NCI-H2029 (cell line): ENCODE measurements at places on chromosomes 5 and 9.

DNA sequence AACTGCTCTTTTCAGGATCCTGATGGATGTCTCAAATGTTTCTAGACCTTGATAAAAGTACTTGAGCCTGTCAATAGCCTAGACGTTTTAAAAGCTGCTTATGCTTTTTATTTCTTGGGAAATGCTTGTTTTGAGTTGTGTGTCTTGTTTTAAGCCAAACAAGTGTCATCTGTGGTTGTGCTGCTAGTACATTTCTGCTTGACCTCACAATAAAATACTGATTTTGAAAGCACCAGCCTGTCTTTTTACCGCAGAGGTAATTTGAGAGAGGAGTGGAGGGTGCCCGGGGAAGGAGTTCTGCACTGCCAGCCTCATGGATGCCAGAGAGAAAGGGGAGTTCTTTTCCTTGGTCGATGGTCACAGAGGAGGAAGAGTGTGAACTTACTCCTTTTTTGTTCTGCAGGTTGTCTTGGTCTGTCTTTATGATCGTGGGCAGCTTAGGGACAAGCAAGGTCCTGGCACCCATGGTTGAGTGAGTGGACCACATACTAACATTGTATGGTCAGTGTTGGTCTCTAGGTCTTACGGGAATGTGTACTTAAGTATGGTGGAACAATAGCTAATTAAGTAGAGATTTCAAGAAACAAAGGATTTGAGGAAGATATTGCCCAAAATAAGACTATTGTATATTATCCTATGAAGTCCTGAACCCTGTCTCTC lies 61.0 kb downstream of the TRIO start:
- DNase-seq = no peak

DNA sequence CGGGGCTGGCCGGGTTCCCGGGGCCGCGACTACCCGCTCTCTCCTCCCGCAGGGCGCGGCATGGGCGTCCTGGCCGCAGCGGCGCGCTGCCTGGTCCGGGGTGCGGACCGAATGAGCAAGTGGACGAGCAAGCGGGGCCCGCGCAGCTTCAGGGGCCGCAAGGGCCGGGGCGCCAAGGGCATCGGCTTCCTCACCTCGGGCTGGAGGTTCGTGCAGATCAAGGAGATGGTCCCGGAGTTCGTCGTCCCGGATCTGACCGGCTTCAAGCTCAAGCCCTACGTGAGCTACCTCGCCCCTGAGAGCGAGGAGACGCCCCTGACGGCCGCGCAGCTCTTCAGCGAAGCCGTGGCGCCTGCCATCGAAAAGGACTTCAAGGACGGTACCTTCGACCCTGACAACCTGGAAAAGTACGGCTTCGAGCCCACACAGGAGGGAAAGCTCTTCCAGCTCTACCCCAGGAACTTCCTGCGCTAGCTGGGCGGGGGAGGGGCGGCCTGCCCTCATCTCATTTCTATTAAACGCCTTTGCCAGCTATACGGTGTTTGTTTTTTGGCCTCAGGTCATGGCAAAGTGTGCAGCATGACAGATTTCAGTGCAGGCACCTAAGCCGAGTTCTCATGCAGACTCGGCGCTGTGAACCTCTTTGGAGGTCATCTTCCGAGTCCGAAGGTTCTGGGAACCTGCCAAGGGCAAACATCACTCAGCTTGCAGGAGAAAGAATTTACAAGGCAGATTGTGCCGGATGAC lies 516 bp downstream of the MRPL41 start:
- no peak for DNase-seq

DNA sequence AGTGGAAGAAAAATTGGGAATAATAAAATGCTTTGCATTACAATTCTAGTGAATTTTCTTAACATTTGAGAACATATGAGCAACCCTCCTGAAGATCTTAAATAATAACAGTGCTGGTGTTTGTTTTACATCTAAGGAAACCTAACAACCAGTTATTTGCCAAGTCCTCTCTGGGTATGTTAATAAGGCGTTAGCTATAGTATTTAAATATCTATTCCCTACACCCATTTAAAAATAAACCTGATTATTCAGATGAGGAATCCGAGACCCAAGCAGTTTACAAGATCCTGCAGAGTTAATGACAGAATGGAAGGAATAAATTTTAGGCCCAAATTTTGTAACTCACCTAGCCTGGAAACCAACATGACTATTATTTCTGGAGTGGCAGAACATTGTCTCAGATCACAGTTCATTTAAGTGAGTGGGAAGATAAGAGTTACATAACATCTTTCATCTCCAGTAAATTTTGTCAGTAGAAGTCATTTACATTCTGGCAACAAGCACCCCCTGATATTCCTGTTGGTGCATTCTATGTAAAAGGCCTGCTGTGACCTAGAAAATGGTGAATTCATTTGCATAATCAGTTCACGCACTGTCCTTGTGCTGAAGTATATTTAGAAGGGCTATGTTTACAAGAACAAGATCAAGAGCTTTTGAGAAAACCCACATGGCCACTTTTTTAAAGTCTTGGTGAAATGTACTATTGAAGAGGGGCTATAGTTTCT lies 148.2 kb downstream of the COX7C start:
- no peak for DNase-seq

GRCh38 chr9:107208121-107208520 lies 75.0 kb upstream of the RAD23B start:
- no peak for DNase-seq

DNA sequence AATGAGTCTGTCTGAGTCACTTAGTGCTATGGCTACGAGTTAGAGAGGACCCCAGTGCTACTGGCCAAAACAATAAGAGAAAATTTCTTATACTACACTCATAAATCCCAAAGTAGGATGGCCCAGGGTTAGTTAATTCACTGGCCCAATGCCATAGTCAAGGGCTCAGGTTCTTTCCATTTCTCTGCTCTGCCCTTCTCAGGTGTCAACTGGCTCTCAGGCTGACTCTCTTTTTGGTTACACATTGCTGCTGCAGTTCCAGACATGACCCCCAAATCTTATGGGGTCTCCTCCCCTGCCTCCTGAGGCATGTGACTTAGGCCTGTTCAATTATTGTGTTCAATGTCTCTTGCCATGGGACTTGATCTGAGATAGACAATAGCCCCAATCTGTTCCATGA lies 70.4 kb downstream of the ARHGEF37 start:
- DNase-seq = peak; percentile 62

DNA sequence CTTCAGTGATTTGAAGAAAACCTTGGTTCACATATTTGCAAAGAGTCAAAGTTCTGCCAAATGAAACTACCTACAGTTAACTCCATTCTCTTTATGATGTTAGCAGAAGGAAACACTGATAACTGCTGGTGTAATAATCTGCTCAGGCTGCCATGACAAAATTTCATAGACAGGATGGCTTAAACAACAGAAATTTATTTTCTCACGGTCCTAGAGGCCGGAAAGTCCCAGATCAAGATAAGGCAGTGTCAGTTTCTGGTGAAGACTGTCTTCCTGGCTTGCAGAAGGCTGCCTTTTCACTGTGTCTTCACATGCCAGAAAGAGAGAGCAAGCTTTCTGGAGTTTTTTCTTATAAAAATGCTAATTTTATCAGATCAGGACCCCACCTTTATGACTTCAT lies 102.4 kb upstream of the PARP8 start:
- DNase-seq = no peak

- no peak for DNase-seq
These were observed 29.1 kb upstream of the LRRC14B start for GRCh38 chr5:162190-162564.

DNA sequence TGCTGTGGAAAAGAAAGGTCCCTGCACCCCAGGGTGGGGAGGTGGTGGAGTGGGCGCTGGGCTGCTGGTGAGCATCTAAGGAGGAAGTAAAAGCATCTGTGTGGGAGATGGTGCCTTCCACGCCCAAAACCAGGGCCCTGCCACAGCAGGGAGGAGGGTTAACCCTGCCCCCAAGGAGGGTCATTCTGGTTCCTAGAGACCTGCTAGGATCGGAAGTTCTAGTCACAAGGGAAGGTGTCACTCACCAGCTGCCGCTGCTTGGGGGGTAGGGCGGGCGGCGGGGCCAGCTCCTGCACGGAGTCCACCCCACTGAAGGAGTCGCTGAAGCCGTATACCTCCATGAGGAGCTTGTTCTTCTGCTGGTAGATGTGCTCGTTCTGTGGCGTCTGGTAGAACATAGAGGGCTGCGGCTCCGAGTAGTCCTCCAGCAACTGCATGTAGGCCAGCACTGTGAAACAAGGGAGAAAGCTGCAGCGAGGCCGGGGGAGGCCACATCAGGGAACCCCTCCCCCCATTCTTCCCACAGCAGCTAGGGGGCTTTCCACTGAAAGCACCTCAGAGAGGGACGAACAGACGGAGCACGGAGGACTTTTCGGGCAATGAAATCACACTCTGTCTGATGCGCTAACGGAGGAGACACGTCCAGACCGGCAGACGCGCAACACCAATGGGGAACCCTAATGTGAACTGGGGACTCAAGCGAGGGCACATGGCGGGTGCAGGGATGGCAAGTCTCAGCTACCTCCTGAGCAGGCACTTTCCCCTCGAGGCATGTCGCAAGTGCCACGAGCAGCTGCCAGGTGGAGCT lies 76.4 kb downstream of the PRRT1B start:
- DNase-seq = no peak

GRCh38 chr5:122101636-122102285 lies 23.7 kb upstream of the LOX start:
- DNase-seq = no peak

DNA sequence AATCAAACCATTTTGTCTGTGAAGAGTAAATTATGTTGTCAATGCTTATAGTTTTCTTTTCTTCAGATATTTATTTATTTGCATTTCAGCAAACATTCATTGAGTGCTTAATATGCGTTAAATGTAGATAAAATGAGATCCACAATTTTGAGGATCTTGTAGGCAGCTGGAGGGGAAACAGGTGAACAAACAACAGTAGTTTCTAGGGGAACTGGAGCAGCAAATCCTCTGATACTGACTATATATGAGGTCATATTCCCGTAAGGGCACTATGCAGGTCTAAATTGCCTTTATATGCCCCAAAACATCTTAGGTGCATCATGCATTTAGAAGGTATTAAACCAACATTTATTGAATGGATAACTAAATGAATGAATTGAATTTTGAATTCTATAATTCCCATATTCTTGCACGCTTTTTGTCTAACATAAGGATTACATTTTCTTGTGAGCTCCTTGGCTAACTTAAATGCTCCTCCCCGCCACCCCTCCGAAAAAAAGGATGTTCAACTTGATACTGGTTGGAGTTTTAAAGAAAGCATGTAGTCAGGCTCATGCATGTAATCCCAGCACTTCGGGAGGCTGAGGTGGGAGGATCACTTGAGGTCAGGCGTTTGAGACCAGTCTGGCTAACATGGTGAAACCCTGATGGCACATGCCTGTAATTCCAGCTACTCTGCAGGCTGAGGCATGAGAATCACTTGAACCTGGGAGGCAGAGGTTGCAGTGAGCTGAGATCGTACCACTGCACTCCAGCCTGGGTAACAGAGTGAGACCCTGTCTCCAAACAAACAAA lies 299.8 kb downstream of the TMEM38B start:
- no peak for DNase-seq

GRCh38 chr5:167743695-167744464 lies 547.6 kb upstream of the WWC1 start:
- no peak for DNase-seq

- no peak for DNase-seq
These were observed 461.5 kb downstream of the ANXA1 start for GRCh38 chr9:73613092-73613701.

- DNase-seq = peak; percentile 46
These were observed 73.6 kb downstream of the FAM114A2 start for GRCh38 chr5:153964880-153965645.

DNA sequence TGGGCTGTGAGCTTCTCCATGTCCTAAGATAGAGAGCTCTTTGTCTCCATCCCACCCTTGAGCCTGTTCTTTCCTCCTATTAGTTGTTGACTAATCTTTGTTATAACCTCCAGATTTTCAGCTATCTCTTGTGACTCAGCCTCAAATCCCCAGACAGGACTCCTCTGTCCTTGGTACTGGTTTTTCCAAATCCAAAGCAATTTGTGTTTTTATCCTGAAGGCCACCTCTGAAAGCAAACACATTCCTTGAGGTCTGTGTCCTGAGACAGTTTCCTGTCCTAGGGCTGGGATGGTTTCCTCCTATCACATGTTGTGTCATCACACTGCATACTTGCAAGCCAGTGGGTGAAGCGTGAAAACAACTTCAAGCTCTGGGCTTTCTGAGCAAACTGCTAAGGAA lies 8.5 kb downstream of the TNC start:
- no peak for DNase-seq

- no peak for DNase-seq
These were observed 43.0 kb upstream of the GAS1 start for GRCh38 chr9:86990290-86990689.

DNA sequence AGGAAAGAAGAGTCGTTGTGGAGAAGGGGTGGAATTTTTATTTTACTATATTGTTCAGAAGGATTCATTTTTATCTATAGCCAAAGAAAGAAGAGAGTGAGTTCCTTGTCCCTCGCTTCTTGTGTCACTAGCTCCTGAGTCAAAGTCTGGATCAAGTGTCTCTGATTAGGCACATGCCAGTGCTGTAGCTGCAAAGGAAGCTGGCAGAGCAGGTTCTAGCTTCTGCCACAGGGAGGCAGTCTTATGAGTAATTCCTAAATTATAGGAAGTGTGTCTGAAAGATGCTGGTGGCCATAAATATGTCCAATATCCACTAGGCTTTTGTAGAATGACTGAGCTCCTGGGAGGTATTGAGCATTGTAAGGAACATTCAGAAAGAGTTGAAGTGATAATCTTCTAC lies 84.7 kb downstream of the DOCK2 start:
- no peak for DNase-seq

GRCh38 chr5:31392061-31392460 lies 139.8 kb downstream of the DROSHA start:
- DNase-seq = no peak

DNA sequence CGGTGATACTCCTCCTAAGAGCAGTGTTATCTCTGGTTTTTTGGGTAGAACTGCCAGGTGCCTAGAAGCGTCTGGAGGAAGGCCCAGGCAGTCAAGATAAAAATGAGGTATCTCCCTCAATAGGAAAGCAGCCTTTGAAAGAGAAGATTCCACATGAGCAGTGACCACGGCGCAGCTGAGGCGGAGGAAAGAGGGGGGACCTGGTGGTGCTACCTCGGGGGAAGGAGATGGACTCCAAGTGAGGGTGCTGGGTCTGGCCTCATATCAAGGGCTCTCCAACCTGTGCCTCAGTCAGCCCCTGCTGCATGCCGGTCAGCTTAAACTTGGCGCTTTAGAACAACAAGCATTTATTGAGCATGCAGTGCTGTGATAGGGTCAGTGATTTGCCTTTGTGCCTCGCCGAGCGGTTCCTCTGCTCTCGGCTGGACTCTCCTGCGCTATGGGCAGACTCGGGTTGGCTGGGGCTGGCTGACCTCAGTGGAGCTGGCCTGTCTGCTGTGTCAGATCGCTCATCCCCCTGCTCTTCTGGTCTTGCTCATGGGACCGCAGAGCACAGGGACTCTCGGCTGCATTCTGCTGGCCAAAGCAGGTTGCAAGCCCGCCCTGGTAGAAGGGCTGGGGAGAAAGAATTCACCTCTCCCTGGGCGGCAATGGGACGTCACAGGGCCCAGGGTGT lies 121.1 kb upstream of the IRX4 start:
- no peak for DNase-seq

DNA sequence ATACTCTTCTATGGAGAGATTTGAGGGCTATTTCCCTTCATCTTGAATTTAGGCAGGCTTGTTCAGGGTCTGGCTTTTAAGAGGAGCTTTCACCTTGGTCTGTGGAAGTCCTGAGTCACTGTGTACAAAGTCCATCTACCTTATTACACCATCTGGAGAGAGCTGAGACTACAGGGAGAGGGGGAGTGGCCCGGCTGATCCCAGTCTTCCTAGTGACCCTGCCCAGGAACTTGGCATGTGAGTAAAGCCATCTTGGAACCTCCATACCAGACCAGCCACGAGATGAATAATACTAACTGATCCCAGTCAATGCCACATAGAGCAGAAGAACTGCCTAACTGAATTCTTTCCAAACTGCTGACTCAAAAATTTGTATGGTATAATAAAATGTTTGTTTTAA lies 8.4 kb upstream of the IL6ST start:
- no peak for DNase-seq
